ENCODE measurements at places on chromosomes 16 and 17.

- DNase-seq = no peak
Observed at GRCh38 chr17:7833011-7833794, 814 bp upstream of the KDM6B start.

DNA sequence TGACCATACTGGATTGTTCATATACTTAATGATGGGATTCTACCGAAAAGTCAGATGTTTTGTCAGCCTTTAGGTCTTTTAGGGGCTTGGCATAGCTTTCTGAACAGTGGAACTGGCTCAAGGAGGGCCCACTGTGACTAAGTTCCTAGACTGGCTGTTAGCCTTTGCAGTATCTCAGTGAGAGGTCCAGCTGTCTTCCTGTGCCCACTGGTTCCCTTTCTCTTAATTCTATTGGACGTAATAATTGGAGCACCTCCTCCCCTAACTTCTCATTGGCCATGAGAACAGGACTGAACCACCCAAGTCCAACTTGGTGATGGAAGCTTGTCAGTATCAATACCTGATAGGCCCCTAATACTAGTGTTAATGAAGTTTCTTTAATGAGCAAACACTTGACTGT lies 13.5 kb downstream of the KPNA2 start:
- no peak for DNase-seq

- DNase-seq = no peak
Observed at GRCh38 chr17:63317166-63317840, 128.8 kb downstream of the CYB561 start.

DNA sequence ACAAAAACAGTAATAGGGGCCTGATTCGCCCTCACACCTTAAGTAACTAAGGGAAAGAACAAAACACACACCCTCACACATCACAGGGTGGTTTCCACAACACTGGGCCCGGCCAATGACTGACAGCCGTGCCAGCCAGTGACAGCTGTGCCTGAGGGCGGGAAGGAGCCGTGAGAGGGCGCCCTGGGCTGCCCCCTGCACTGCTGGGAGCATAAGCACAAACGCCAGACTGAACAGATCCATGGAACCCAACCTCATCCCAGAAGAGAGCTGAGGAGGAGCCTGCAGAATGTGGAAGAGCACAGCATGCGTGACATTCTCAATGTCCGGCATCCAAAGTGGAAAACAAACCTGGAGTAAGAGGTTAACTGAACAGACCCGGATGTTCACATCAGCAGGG lies 16.0 kb downstream of the CSNK1D start:
- no peak for DNase-seq

DNA sequence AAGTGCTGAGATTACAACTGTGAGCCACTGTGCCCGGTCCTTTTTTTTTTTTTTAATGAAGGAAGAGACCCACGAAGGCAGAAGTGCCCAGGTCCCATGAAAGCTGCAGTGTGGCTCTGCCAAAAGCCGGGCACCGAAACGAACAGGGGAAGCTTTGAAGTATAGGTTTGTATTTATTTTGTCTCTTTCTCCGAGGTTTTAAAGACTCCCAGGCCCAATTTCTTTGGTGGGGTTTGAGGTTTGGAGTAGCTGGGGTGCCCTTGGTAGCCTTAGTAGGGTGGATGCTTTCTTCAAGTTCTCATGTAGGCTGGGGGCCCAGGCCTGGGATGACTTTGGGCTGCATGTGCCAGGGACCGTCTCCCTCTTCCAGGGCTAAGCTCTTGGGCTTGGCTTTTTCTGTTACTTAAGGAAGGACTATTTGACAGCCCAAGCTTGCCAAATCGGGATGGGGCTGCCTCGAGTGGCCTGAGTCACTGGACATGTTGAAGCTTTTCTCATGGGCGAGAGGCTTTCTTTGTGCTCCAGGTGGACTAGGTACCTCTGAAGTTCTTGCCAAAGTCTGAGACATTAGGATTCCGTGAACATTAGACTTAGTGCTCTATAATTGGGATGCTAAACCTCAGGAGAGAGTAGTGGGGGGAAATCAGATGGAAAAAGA lies 66.3 kb downstream of the WIPI1 start:
- no peak for DNase-seq

DNA sequence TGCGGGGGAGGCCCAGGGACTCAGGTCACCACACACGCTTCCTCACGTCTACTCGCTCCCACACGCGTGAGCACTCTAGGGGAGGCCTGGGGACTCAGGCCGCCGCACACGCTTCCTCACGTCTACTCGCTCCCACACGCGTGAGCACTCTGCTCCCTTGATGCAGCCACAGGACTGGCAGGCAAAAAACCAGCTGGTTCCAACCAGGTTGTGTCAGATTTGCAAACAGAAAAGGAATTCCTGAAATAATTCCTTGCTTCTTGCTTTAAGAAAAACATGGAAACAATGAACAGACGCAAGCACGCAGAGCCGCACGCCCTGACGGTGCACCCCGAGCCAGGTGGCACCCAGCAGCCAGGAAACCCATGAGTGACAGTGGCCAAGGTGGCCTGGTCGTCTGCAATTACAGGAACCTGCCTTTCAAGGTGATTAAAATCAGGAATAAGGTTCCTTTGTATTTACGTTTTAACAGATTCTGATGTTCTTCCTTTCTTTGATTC lies 37.9 kb downstream of the LMF1 start:
- DNase-seq = no peak
